ENCODE measurements at places on chromosomes 3 and 15.

- no peak for DNase-seq
Measured at GRCh38 chr3:113293348-113293747, 82.0 kb downstream of the BOC start.

GRCh38 chr15:38349251-38349650, 96.6 kb downstream of the SPRED1 start:
- peak; percentile 38 for DNase-seq

- peak; percentile 75 for DNase-seq
Measured at GRCh38 chr3:124887177-124887931, at the start of gene ITGB5. ITGB5 (minus strand) TSS chr3:124887365; CDS start chr3:124887000, 365 bp downstream.

DNA sequence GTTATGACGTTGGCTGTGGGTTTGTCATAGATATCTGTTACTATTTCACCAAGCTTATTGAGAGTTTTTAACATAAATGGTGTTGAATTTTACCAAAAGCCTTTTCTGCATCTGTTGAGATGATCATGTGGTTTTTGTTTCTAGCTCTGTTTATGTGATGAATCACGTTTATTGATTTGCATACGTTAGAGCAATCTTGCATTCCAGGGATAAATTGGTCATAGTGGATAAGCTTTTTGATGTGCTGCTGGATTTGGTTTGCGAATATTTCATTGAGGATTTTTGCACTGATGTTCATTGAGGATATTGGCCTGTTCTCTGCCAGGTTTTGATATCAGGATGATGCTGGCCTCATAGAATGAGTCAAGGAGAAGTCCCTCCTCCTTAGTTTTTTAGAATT, 117.8 kb downstream of the DOCK3 start:
- DNase-seq, result no peak

- no peak for DNase-seq
Measured at GRCh38 chr15:52052066-52052935, 33.3 kb downstream of the MAPK6 start.

DNA sequence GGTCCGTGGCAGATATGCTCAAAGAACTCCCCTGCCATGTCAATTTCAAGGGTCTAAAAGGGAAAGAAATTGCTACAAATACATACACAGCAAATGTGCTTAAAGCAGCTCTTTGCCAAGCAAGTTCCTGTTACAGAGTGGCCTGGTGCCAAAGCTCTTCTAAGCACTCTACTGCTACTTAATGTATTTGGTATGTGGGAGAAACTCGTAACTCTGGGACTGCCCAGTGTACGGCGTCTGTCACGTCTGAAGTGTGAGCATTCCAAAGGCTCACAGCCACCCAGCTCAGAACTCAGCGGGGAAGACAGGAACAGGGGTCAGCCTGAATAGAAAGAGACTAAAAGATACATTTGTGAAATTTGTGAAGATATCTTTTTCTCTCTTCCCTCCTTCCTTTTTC, 54.6 kb downstream of the RBMS3 start:
- DNase-seq, result peak; percentile 99

DNA sequence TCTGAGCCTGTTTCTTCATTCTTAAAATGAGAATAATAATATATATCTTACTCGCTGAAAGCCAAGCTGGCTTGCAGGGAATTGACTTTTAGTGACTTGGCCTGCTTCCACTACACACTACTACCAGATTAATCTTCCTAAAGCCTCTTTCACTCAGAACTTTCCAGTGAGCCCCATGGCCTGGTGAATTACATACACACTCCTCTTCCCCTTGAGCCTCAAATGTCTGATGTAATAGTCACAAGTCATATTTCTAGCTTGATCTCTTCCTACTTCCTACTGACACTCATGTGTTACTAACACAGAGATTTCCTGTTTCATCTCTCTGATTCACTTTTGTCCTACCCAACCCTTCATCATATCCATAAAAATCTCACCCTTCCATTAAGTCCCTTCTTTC, 82.7 kb upstream of the SOX2 start:
- peak; percentile 81 for DNase-seq

GRCh38 chr3:172625404-172625803, 85.5 kb downstream of the NCEH1 start:
- DNase-seq, result no peak

- no peak for DNase-seq
Measured at GRCh38 chr3:116871905-116872304, 162.3 kb downstream of the TUSC7 start.

GRCh38 chr3:172919297-172919683, 168.8 kb downstream of the ECT2 start:
- no peak for DNase-seq

DNA sequence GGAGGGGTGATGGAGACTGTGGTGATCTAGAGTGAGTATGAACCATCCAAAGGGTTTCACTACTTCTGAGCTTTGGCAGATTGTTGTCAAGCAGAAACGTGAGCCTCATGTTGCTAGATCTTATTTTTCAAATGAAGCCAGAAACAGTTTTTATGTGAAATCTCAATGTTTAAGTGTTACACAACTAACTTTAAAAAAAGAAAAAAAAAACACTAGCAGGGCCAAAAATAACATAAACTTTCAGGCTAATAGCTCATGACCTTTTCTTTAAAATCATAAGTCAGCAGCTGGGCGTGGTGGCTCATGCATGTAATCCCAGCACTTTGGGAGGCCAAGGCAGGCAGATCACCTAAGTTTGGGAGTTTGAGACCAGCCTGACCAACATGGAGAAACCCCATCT, 2.1 kb upstream of the HTR3D start:
- DNase-seq, result no peak

DNA sequence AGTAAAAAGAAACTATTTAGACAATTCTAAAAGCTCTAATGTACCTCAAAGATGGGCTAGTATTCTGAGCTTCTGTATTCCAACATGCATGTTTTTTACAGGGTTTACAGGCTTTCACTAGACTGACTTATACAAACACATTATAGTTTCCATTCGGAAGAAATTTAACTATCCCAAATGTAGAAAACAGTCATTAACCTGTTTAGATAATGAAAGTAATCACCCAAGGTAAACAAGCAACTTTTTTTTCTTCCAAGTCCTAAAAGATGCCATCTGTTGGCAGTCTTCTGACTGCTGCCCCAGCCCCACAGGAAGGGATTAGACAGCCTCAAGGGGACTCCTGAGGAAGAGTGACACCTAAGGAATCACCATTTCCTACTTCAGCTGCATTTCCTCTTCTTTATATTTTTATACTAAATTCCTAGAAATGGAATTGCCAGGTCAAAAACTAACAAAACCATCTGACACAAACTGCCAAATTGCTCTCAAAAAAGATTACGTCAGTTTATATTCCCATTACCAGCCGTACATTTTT, 25.5 kb downstream of the SIN3A start:
- DNase-seq, result no peak

DNA sequence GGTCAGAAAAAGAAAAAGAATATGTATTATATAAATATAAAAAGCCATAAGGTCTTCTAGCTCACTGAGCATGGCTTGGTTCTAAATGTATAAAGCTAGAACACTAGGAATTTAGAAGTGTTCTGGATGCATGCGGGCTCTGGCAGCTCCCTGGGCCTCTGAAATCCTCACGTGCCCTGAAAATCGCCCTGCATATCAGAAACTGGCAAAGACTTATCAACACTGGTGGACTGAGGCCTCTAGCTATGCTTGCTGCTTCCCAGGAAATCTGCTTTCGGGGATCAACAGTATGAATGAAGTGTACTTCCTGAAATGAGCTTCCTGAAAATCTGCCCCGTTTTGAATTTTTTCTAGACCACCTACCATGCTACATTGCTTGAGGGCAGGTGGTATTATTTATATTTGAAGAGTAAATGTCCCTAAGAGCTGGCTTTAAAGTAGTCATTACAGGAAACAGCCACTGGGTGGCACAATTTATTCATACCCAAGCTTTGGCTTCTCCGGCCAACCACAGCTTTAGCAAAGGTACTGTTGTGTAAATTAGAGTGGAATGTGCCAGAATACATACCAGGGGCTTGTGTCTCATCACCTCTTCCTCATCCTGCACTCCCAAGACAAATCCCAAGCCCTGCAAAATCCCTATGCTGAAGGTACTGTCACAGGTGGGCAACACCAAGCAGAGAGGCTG, 17.7 kb downstream of the CRTAP start:
- peak; percentile 73 for DNase-seq

- DNase-seq, result no peak
Measured at GRCh38 chr3:128462341-128462910, 4.3 kb downstream of the DNAJB8 start.

DNA sequence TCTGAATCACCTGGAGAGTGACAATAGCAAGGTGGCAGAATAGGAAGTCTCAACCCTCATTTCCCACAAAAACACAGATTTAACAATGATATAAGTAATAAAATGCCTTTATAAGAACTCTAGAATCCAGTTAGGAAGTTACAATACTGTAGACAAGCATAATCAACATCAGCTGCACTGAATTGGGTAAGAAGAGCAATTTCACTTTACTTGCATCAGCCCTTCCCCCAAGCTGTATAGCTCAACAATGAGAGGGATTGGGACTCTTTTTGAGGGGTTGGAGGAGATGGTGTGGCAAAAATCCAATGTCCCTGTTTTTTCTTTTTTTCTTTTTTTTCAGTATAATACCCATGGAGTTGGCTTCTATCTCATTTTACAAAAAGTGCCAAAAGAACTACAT, 63.1 kb downstream of the SERP1 start:
- peak; percentile 48 for DNase-seq

DNA sequence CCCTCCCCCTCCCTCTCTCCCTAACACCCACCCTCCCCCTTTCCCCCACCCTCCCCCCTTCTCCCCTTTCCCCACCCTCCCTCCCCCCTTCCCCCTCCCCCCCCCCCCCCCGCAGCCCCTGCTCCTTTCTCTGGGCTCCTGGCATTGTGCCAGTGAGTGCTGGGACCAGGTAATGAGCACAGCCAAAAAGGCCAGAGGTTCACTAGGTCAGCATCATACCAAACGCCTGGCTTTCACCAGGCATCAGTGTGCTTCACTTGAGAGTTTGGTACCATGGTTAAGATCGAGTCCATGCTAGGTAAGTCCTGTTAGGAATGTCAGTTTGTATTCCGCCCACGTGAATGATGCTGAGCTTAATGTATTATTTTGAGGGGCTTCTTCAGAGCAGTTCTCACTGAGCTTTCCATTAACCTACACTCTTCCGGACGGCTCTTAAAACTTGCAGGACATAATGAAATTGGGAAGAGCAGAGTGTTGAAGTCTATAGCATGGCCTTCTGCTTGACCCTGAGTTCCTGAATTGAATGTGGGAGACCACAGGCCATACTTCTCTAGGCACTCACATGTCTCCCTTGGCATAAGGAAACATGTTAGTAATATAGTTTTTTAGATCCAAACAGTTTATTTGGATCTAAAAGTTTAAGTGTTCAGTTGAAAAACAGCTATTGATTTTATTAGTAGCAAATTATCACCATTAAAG, 45.6 kb downstream of the SENP2 start:
- no peak for DNase-seq

DNA sequence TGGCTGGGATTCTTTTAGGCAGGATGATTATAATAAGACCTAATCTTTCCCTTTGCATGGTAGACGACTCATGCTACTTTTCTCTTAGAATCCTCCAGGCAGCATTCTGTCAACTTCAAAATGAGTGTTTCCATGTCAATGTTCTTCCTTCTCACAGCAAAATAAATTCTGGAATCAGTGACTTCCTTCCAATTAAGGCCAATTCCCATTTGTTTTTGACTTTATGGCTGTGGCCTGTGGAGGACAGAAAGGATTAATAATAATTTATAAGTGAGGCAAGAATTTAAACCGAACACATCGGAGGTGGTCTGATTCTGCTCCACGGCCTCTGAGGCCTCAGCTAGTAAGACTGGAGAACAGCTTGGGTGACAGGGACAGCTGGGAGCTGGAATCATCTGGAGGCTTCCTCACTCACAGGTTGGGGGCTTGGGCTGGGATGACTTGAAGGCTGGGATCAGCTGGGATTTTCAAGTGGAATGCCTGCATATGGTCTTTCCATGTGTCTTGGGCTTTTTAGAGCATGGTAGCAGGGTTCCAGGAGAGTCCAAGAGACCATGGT, 241.8 kb upstream of the MCTP2 start:
- DNase-seq, result no peak

DNA sequence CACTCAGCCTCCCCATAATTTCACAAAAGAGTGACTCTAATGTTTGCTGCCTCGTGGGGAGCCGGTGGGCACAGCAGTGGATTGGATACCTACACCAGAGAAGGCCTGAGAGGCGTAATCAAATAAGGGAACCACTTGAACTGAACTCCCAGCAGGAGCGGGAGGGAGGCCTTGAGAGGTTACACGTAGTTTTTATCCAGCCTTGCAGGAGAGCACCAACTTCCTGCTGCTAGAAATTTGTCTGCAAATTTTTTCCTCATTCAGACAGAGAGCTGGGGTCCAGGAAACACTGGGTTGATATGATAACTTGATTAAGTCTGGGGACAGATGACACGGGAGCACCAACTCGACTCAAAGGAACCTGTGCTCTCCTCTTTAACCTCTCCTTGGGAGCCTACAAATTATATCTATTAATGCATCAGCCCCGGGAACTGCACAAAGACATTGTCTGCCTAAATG, 69.8 kb downstream of the HES1 start:
- peak; percentile 67 for DNase-seq

GRCh38 chr15:73870700-73871408, 2.5 kb upstream of the TBC1D21 start:
- DNase-seq, result peak; percentile 23

- DNase-seq, result no peak
Measured at GRCh38 chr3:171013822-171014748, 12.4 kb downstream of the SLC2A2 start.

DNA sequence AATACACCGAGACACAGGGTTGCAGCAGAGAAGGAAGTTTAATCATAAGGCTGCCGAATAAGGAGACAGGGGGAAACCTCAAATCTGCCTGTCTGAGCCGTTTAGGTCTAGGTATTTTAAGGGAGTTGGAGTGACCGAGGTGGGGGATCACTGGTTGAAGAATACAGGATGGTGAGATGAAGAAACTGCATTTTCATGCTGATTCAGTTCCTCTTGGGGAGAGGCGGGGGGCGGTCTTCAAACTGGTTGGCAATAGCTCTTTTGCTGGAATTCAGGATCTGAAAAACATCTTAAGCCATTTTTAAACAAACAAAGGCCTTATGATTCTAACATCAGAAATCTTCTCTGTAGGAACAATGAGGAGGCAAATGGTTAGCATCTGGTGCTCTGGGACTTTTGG, 699.5 kb upstream of the CFAP20DC start:
- DNase-seq, result peak; percentile 42

DNA sequence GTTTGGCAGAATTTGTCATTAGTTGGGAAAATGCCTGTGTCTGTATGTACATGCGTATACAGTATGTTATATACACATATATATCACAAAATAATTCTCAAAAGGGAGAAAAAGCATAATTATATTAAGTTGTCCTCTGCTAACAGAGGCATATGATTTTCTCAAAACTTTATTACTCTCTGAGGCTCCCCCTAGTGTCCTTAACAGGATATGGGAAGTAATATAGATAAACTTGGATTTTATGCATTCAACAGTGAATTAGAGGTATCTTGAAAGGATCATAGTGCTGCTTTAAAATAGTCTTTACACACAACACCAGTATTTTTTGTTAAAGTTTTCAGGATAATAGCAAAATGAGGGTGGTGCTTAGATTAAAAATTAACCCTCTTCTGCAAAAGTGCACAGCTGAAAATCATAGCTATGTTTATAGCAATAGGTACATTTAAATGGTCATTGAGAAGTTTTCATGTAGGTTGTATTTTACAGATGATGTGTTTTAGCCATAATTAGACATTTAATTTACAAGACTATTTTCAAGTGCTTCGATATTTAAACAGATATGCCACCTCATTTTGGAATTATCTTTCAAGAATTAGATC, 454.0 kb upstream of the ROBO2 start:
- DNase-seq, result peak; percentile 5

GRCh38 chr3:98741121-98741716, 21.9 kb upstream of the ST3GAL6 start:
- peak; percentile 48 for DNase-seq

Measured in fibroblast of skin of abdomen (primary cell).